ENCODE measurements at places on chromosomes 12 and 14.

- no peak for DNase-seq
Observed at GRCh38 chr12:124637581-124637981, 70.2 kb upstream of the NCOR2 start.

GRCh38 chr12:33514893-33515292 is 75.3 kb upstream of the SYT10 start:
- DNase-seq: no peak

DNA sequence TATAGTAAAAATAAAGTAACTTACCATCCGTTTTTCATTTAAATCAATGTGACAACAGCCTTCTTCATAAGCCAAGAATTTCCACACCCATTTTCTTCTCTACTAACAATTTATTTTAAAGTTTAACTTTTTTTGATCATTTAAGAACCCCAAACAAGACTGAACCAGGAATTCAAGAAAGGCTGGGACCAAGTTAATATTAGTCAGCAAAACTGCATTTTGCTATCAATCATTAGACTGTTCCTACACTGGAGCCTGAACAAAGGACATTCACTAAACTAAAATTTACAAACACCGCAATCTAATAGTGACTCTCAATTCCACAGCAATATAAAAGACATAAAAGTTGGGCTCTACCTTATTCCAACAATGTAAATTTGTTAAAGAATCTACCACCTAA is 73.6 kb downstream of the OSBPL8 start:
- DNase-seq: no peak

GRCh38 chr12:86551146-86551571 is 295.0 kb upstream of the MGAT4C start:
- DNase-seq: no peak

- no peak for DNase-seq
Observed at GRCh38 chr14:45526715-45527549, 273.9 kb upstream of the MIS18BP1 start.

- no peak for DNase-seq
Observed at GRCh38 chr14:100063314-100063941, 1.8 kb upstream of the EVL start.

- no peak for DNase-seq
Observed at GRCh38 chr12:92400006-92400405, 254.4 kb upstream of the BTG1 start.

- no peak for DNase-seq
Observed at GRCh38 chr12:42625611-42626010, 36.1 kb upstream of the PRICKLE1 start.

DNA sequence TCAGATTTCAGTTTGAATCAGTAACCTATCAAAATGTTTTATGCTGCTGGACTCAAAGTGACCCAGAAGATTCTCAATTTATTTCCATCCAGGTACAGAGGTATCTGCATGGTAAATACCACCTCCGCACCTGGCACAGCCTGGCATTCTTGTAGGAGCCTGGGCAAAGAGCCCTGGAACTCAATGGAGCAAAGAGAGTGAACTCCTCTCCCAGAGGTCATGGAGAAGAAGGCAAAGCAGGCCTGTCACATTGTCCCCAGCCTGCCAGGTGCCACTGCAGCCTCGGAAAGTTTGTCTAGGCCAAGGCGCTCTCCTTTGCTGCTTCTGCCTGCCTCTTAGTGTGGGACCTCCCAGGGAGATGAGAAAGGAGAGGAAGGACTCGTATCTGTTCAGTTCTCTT is 319.8 kb downstream of the ZFP36L1 start:
- DNase-seq: no peak

DNA sequence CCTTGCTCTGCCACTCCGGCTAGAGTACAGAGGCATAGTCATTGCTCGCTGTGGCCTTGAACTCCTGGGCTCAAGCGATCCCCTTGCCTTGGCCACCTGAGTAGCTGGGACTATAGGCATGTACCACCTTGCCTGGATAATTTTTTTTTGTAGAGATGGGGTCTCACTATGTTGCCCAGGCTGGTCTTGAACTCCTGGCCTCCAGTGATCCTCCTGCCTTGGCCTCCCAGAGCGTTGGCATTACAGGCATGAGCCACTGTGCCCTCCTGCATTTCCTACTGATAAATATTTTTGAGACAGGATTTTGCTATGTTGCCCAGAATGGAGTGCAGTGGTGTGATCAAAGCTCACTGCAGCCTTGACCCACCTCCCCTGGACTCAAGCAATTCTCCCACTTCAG is 9.4 kb downstream of the EMG1 start:
- DNase-seq: no peak

GRCh38 chr14:54890788-54891187 is 11.8 kb downstream of the GCH1 start:
- DNase-seq: no peak

- no peak for DNase-seq
Observed at GRCh38 chr14:75342762-75343599, 64.4 kb downstream of the FOS start.
